Cardiac muscle cell (in vitro differentiated cells and primary cell): ENCODE measurements at places on chromosomes 1 and 21.

- no peak overlapping the region for H3K4me3 ChIP-seq
- H3K4me1 ChIP-seq = no peaks in the 10 kb centered on the region
- no peaks in the 10 kb centered on the region for H3K27me3 ChIP-seq
- no peak for DNase-seq
- no peaks in the 10 kb centered on the region for H3K36me3 ChIP-seq
Measured at GRCh38 chr21:42636520-42637266, 16.7 kb upstream of the PDE9A start.

DNA sequence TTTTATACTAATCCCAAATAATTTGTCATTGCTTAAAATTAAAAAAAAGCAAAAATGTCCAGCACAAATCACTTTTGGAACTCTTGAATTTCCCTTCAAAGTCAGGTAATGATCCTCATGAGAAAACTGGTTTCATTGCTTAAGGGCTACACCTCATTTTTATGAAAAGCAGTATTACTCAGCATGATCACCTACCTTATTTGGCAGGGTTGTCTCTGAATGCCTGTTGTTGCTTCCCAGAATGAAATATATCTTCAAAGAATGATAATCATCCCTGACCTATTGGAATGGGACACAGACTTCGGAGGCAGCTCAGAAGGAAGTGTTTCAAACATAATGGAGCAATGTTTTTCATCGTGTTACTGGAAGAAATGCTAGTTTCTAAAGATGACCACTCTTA, 29.7 kb downstream of the C1orf21 start:
- DNase-seq = no peak
- no peaks in the 10 kb centered on the region for H3K27me3 ChIP-seq
- no peaks in the 10 kb centered on the region for H3K36me3 ChIP-seq

DNA sequence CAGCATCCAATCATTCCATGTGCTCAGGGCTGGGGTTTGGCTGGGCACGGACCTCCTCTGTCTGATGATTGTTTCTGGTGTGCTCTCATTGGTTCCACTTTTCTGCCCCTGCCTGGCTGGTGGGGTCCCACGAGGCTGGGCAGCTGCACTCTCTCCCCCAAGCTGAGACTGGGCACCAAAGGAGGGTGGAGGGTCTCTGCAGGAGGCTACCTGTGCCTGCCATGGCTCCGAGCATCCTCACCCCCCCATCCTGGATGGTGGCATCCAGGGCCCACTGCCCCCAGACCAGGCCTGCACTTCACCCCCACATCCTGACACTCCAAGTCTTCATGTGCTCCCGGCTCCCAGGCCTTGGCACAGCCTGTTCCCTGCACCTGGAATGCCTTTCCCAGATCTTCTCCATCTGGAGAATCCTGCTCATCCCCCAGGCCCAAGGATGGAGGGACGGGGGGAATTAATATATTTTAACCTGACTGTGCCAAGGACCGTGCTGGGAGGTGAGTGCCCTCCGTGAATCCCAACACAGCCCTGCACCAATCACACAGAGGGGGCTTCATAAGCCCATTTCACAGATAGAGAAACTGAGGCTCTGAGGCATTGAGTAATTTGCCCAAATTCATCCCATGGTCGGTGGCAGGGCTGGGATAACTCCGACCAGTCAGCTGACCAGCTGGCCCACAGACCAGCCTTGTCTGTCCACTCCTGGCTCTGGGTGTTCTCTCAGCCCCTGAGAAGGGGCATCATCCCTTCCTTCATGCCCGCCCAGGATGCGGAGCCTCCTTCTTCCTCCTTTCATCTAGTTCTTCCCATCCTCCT, 403.4 kb downstream of the MATN1 start:
- no peaks in the 10 kb centered on the region for H3K36me3 ChIP-seq
- no peak overlapping the region for H3K27ac ChIP-seq
- no peaks in the 10 kb centered on the region for H3K27me3 ChIP-seq
- no peak overlapping the region for H3K4me3 ChIP-seq

DNA sequence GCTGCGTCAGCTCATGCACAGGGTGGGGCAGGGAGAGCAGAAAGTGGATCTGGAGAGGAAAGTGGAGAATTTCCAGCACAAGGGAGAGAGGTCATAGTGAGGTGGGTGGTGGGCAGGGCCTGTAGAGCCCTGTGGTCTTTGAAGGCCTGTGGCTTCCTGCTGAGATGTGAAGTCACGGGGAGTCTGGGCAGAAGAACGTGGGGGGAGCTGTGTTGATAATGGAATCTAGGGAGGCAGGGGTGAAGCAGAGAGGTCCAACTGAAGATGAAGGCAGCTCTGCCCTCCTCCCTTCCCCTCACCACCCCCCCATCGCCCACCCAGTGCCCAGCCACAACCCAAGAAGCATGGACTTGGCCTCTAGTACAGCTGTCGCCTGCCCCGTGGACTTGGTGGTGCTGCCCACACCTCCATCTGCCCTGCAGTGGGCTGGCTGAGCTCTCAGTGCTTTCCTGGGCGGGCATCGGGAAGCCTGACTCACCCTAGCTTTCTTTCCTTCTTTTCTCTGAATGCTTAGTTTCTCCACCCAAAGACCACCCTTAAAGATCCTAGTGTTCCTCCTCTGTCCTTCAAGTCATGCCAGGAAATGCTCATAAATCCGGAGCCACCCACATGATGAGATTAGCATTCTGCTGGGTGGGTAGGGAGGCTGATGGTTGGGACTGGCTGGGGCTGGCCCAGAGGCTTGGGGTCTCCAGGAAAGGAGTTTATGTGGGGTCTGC, 186.1 kb downstream of the TRABD2B start:
- H3K4me1 ChIP-seq = no peaks in the 10 kb centered on the region
- no peak overlapping the region for H3K4me3 ChIP-seq
- H3K27me3 ChIP-seq = peaks cover 7% of the 10 kb centered on the region
- H3K36me3 ChIP-seq = no peaks in the 10 kb centered on the region

DNA sequence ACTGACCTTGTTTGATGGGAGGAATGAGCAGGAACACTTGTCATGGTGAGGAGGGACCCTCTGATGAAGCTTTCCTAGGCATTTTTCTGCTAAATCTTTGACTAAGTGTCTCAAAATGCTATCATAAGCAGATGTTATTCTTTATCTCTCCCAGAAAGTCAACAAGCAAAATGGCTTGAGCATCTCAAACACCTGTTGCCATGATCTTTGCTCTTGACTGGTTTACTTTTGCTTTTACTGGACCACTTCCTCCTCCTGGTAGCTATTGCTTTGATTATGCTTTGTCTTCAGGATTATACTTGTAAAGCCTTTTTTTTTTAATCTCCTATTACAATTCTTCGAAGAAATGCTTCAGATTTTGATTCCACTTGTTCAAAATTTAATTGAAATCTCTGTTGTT, 157.4 kb downstream of the GPR52 start:
- H3K27me3 ChIP-seq = no peaks in the 10 kb centered on the region
- DNase-seq = no peak
- no peak overlapping the region for H3K27ac ChIP-seq
- no peak overlapping the region for H3K4me3 ChIP-seq
- H3K36me3 ChIP-seq = no peaks in the 10 kb centered on the region
- no peaks in the 10 kb centered on the region for H3K4me1 ChIP-seq

- no peaks in the 10 kb centered on the region for H3K36me3 ChIP-seq
- peaks cover 22% of the 10 kb centered on the region for H3K4me1 ChIP-seq
- peak within 1 kb of the TSS; percentile 91 for H3K27ac ChIP-seq
- H3K4me3 ChIP-seq = peak within 1 kb of the TSS; percentile 68
- DNase-seq = peak; percentile 99
Measured at GRCh38 chr21:46228345-46229051, at the start of gene LSS. TSS of gene LSS (minus strand) at chr21:46228774. CDS start at chr21:46228745, 29 bp downstream.

- no peaks in the 10 kb centered on the region for H3K36me3 ChIP-seq
- no peaks in the 10 kb centered on the region for H3K27me3 ChIP-seq
- H3K4me1 ChIP-seq = peaks cover 3% of the 10 kb centered on the region
- DNase-seq = no peak
- H3K4me3 ChIP-seq = no peak overlapping the region
- H3K27ac ChIP-seq = no peak overlapping the region
Measured at GRCh38 chr1:244060686-244061085, 9.6 kb downstream of the ZBTB18 start.

- no peaks in the 10 kb centered on the region for H3K4me1 ChIP-seq
- DNase-seq = no peak
- no peak overlapping the region for H3K27ac ChIP-seq
- no peaks in the 10 kb centered on the region for H3K27me3 ChIP-seq
- no peak overlapping the region for H3K4me3 ChIP-seq
- no peaks in the 10 kb centered on the region for H3K36me3 ChIP-seq
Measured at GRCh38 chr1:7683521-7683920, 87.6 kb upstream of the VAMP3 start.

GRCh38 chr1:2446394-2446793, 29.7 kb upstream of the PLCH2 start:
- H3K27me3 ChIP-seq = peaks cover 50% of the 10 kb centered on the region
- no peaks in the 10 kb centered on the region for H3K36me3 ChIP-seq
- no peak for DNase-seq
